ENCODE measurements at places on chromosomes 5 and 9.

DNA sequence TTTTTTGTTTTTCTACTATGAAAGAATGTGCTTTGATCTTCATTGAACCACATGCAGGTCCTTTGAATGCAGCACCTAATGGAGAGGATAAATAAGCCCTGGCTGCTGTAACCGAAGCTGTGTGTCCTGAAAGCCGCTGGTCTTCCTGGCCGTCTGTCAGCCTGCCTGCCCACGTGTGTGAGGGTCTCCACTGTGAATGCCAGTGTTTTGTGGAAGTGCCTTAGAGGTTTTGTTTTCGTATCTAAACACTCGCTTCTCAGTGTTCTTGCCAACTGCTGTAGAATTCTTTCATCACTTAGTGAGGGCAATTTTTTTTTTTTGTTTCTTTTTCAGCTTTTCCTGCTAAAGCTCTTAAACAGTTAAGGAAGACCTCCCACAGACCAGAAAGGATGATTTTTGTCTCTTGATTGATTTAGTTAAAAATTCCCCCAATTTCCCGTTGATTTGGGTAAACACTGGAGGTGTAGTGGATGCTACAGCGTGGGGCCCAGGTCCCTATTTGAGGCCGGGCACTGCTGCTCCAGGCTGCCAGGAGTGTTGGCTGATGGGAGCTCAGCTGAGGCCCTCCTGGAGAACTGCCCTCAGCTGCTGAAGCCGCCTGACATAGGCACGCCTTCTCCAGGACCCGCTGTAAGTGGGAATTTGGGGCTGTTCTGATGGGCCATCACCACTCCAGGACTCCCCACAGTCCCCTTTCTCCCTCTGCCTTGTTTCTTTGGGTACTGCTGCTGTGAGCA is 29.2 kb upstream of the PTCH1 start:
- no peak for DNase-seq

- no peak for DNase-seq
These were observed 201.2 kb upstream of the MPDZ start for GRCh38 chr9:13480693-13481092.

- no peak for DNase-seq
These were observed 5.0 kb upstream of the RNF44 start for GRCh38 chr5:176542135-176542595.

DNA sequence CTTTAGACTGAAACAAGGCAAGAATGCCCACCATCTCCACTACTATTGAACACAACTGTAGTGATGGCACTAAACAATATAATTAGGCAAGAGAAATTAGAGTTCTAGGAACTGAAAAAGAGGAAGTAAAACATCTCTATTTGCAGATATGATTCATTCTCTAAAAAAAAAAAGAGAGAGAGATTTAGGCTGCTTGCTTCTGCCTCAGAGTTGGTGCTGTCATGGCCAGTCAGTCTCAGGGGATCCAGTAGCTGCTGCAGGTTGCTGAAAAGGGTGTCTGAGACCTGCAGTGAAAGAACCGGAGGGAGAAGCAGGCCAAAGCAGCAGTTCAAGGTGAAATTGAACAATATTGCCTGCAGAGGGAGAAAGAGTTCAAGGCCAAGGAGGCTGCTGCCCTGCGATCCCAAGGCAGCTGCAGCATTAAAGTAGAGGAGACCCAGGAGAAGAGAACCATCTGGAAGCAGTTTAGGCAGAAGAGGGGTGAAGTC is 72.5 kb downstream of the AP3B1 start:
- no peak for DNase-seq

DNA sequence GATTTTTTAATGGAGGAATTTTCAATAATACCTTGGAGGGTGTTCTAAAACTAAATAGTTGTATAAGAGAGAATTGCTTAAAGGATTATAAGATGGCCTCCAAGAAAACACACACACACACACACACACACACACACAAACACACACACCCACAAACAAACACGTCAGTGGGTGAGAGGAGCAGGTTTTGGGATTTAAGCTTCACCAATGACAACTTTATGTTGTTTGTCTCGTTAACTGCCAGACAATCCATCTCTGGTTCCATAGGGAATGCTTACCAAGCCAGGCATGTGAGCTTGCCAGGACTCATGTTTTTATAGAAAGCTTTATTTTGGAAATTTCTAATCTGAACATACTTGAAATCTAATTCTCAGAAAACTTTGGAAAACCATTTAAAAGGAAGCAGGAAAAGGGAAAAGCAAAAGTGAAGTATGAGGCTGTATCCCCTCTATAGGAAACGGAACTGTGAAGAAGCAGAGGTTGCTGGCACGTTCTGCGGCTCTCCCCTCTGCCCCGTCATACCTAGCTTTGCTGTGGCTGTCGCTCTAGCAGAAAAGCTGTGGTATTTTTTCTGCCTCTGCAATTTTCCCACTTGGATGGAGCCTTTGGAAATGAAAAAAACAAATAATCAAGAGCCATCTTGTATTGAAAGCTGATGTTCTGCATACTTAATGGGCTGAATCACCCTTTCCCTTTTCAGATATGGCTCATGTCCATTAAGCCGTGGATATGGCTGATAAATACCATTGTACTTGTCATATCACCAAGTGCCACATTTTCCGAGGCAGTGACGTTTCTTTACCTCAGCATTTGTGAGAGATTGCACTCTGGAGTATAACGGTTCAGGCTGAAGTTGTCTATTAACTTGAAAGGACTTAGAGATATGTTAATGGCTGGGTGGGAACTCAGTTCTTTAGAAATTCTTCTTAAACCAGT is 112.7 kb downstream of the NTRK2 start:
- DNase-seq: no peak

DNA sequence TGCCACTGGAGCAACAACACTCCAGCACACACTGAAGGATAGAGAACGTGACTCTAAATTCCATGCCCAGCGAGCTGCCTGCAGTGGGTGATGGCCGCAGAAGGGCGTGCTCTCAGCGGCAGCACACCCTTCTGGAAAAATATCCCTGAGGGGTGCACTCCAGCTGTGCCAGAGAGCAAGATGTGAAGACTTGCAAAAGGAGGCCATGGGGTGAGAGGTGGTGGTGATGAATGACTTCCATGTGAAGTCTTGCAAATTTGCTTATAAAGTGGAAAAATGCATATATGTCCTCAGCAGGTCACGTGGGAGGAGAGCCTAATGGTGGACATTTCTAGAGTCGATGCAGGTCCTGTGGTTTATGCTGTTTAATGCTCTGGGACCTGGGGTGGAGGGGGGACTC is 39.8 kb upstream of the COL5A1 start:
- no peak for DNase-seq

DNA sequence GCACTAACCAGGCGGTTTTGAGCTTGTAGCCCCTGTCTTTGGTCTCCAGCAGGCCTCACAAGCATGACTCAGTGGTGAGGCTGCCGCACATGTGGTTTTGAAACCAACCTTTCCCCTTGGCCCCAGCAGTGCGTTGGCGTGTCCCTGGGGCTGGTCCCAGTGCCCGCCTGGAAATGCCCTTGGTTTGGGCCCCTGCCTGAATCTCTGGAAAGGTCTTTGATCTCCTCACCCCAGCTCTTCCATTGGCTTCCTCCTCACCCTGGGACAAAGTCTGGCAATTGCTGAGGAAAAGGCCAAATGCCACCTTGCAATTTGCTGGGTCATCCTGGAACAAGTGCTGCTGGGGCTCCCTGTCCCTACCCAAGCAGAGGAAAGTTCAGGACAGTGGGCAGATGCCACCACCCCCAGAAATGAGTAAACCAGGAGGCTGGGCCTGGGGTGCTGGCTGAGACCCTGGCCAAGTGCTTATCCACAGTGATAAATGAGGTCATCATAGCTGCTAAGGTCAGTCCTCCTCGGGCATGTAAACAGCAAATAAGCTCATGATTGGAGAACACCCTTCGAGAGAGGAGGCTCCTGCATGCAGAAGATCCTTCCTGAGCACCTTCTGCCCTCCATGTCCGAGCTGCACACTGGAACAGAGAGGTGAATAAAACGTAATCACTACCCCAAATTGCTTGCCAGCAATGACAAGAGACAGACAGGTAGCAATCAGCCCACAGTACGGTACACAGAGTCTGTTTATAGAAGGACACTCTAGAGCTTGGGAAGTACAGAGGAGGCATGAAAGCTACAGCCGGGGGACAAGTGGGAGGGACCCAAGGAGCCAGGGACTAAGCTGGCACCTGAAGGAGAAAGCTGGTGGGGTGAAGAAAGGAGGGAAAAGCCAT is 98.9 kb upstream of the CPEB4 start:
- no peak for DNase-seq

DNA sequence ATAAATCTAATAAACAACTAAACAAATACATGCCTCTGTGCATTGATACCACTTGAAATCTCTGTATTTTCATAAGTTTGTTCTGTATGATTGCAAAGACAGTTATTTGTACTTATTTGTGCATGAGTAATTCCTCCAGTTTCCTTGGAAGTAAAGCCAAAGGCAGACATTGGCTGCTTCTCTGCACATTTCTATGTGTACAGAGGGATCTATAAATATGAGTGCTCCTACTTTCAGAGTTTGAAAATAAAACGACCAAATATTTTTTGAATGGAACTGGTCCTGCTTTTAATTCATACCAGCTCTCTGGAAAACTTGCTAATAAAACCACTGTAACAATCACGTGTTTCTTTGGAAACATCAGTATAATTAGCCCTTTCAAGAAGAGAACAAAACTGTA is 306.5 kb downstream of the MAN2A1 start:
- DNase-seq: no peak

DNA sequence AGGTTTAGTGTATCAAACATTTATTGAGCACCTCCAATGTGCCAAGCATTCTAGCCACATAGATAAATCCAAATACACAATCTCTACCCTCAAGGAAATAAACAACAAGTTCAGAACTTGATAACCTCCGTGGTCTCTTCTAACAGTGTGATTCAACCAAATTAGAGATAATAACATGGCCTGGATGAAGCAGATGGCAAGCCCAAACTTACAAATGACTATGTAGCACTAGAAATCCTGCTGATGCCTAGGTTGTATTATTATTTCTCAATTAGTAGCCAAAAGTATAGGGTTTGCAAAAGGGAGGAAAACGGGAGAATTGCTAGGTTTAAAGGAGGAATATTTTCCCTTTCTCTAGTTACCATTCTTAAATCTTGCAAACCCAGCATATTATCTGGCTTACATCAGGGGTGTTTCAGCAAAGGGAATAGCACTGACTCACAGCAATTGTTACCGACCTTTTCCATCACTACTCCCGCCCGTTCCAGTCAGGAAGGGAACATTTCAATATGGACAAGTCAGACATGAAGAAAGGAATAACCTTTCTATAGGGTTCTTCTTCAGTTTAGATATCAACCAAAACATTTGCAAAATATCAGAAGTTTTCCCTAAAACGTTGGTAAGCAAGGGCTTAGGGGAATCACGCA is 2.3 kb downstream of the DPYSL3 start:
- no peak for DNase-seq

DNA sequence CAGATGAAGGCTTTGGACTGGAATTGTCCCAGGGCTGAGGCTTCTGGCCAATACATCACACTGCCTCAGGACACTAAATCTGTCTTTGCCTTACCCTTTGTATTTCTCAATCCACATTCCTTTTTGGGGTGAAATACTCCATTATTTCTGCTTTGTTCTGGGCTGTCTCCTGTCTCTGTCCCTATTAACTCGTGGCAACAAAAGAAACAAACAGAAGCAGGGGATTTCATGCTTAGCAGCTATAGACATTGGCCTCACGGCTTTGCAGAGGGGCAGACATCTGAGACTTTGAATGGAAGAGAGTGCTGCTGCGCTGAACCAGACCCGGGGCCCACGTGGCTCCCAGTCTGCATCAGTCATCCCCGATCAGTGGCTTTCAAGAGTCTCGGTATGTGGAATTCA is 129.7 kb downstream of the ARL15 start:
- no peak for DNase-seq

DNA sequence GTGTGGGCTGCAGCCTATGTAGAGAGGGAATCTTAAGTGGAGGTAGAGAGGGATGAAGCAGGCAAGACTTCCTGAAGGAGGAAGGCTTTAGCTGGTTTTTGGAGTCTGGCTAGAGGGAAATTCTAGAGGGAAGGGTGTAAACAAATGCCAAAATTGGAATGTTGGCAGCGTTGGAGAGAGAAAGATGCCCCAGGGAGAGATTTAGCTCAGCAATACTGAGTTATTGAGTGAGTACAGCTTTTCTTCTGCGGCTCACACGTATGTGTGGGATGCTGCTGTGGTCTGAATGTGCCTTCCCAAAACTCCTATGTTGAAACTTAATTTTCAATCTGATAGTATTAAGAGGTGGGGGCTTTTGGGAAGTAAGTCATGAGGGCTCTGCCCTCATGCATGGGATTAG is 24.5 kb upstream of the GLRA1 start:
- DNase-seq: no peak

Data from NCI-H2081 treated with DMSO at 0.1 percent for 48 hours (cell line).